Fibroblast of lung (primary cell): ENCODE measurements at places on chromosomes 6 and 20. TPM values are rescaled to one million over a fixed set of nuclear protein-coding genes. Genes with fewer than 3 reads are reported as not detected.

DNA sequence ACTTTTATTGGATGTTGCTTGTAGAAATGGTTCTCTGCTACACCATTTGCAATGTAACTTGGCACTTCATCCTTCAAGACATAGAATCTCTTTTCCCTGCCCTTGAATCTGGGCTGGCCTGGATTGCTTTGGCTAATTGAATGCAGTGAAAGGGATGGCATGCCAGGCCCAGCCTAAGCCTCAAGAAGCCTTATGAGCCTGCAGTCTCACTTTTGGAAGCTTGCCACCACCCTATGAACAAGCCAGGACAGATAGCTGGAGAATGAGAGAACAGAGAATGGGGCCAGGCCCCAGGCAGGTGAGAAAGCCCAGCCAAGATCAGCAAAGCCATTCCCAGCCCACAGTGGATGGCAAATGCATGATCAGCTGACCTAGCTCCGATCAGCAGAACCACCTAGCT lies 350.7 kb upstream of the RNF24 start:
- DNase-seq = no peak

DNA sequence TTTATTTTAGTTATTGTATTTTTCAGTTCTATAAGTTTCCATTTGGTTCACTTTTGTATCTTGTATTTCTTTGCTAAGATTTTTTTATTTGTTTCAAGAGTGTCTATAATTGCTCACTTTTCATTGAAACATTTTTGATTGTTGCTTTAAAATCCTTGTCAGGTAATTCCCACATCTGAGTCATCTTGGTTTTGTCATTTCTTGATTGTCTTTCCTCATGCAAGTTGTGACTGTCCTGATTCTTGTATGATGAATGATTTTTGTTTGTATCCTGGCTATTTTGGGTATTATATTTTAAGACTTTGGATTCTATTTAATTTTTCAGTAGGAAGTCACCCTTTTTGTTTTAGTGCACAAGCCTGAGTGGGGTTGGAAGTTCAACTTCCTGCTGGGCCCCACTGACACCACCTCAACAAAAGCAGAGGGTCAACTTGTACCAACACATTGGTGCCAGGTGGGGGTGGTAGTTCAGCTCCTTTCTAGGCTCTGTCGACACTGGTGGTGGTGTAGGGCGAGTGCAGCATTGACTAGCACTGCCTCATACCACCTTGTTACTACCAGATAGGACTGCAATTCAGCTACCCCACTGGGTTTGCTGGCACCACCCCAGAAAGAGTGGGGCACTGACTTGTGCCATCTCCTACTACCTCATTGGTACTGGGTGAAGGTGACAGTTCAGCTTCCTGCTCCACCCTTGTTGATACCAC lies 8.8 kb downstream of the RSPH3 start:
- no peak for DNase-seq

DNA sequence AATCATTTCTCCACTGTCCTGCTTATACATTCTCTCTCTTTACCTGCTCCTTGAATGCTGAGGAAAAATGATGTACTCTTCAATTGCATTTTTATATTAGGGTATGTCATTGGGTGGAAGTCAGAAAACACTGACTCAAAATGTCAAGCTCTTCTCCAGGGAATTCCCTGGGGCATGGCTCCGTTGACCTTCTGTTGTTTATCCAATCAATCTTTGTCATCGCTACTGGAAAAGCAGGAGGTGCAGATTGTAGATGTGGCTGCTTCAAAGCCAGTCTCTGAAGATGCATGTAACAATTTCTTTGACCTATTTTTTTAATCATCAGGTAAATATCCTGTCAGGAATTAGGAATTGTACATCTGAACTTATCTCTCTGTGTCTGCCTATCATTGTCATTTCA lies 63.9 kb upstream of the TENT5A start:
- no peak for DNase-seq

The OPRL1 gene
- 2.6 and 4.1 TPM in 2 replicates for total RNA-seq

The SPTLC3 gene
- total RNA-seq = 4.0 and 5.9 TPM in 2 replicates

The NCOA7 gene
- total RNA-seq = 38.5 and 49.9 TPM in 2 replicates
